ENCODE measurements at places on chromosomes 5 and 9.

DNA sequence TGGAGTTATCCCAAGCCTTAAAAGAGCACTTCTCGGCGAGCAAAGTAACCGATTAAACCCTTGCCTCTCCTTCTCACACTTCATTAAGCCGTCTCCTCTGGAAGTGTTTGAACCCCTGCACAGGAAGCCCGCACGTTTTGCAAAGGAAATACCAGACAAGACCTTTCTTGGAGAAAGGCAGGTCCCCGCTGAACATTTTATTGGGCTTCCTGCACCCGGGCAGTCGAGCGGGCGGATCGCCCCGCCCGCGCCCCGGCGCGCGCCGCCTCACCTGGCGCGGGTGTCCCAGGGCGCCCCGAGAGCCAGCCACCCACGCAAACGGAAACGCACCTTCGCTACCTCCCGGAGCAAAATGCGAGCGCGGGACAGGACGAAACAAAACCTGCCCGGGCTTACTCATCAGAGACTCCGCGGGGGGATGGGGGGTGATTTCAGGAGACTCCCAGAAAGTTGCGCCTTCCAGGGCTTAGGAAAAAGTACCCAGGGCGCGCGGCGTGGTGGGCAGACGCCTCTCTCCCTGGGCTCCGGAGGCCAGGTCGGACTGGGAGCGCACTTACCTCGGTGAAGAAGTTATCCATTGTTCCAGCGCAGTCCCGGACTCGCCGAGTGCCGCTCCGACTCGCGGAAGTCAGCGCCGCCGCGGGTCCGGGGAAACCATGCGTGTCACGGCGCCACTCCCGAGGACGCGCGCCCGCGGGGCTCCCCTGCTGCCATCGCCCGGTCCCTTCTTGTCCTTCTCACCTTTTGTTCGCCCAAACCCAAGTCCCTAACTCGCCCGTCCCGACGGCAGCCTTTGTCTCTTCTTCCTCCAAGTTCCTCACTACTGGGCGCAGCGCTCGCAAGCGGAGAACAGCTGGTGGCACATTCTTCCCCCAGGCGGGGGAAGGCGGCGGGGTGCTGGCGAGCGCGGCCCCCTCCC lies 598 bp downstream of the MYO10 start:
- peak; percentile 1 for DNase-seq

- DNase-seq, result no peak
Observed at GRCh38 chr9:20152151-20152725, 363.4 kb upstream of the SLC24A2 start.

GRCh38 chr9:98034593-98035546 lies 21.7 kb upstream of the NANS start:
- DNase-seq, result peak; percentile 87

DNA sequence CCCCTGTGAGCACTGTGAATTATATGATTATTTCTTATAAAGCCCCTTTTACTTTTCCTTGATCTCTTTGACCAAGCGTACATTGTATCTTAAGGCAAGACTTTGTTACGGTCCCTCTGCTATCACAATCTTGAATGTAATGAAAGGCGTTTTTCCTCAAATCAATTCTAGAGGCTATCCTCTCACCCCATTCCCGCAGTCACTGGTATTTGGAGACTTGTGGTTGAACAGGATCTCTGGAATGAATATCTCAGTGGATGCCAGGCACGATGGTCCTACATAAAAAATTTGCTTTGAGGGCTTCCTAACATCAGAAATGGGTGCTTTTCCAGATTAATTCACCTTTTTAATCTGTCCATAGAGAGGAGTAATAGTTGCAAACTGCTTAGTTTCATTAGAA lies 151.4 kb upstream of the PAPPA start:
- no peak for DNase-seq

- no peak for DNase-seq
Observed at GRCh38 chr5:12799165-12799564, 894.9 kb upstream of the CTNND2 start.

- DNase-seq, result no peak
Observed at GRCh38 chr5:69510694-69511093, 18.1 kb downstream of the OCLN start.

DNA sequence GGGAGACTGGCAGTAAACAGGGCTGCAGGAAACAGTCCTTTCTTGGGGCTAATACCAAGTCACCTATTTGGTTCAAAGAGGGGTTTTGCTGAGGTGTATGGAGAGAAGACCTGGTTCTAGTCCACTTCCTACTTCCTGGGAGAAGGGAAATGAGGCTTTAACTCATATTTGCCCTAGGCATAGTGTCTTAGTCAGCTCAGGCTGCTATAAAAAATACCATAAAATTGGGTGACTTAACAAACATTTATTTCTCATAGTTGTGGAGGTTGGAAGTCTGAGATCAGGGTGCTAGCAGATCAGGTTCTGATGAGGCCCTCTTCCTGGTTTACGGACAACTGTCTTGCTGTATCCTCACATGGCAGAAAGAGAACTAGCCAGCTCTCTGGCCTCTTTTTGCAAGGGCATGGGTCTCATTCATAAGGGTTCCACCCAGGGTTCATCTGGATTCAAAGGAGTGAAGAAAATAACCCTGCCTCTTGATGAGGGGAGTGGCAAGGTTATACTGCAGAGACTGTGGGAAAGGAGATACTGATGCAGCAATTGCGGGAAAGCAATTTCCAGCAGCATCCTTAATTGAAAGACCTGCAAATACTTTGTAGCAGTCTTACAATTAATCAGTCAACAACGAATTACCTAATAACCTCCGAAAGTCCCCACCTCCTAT lies 40.5 kb downstream of the ANKDD1B start:
- no peak for DNase-seq

DNA sequence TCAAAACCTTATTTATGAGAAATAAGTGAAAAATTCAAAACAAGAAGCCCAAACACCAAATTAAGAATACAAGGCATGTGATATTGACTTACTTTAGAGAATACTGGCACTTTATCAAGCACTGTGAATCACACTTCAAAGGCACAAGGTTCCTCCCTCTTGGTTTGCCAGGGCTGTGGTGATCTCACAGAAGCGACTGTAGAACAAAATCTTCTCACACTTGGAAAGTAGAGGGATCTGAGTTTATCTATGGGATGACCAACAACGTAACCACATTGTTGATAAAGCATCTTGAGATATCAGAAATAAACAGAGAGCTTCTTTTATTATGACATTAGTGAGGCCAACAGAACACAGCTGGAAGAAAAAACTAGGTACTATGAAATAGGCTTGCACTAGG lies 295.9 kb downstream of the NFIB start:
- no peak for DNase-seq

- no peak for DNase-seq
Observed at GRCh38 chr9:81431641-81432040, 257.7 kb downstream of the TLE1 start.

GRCh38 chr9:133126697-133127339 lies 5.8 kb upstream of the RALGDS start:
- DNase-seq, result no peak

- DNase-seq, result no peak
Observed at GRCh38 chr5:115979201-115980041, 17.1 kb downstream of the LVRN start.

DNA sequence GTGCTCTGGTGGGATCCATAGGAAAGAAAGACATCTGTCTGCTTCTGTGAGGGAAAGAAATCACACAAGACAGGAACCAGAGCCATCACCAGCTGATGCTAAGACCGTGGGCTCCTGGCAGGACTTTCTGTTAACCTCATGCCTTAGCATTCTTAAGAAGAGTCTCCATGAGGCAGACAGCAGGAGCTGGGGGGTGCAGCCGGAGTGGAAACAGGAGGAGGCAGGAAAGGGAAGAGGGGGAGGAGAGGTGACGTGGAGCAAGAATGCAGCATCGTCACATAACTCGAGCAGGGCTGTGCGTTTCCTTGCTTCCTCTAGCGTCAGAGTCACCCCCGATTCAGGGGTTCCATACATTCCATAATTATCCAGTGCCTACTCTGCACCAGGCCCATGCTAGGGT lies 53.6 kb downstream of the ERGIC1 start:
- DNase-seq, result no peak

All from stimulated activated CD4-positive, alpha-beta T cell treated with anti-CD3 and anti-CD28 coated beads, TNF-alpha, amount 100 ng/mL, for 24 hours (primary cell).